CD4-positive, alpha-beta memory T cell (primary cell): ENCODE measurements at places on chromosomes 5 and 9.
A peak's percentile ranks its signal among the peaks of the same experiment; 100 is the strongest.

DNA sequence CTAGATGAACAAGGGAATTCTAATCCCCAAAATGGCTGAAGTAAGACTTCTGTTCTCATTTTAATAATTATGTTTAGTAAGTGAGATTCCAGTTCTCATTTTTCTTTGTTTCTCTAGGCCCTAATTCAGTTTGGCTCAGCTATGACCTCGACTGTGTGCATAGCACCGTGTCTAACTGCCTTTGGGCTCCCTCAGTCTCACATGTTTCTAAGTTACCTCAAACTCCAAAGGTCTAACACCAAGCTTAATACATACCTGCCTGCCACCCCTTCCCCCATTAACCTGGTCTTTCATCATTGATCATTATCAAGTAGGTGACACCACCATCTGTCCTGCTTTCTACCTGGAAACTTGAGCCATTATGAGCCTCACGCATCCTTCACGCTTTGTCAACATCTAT lies 273.2 kb downstream of the SAXO1 start:
- no peak overlapping the region for H3K27ac ChIP-seq
- no peaks in the 10 kb centered on the region for H3K4me1 ChIP-seq
- no peak overlapping the region for H3K4me3 ChIP-seq
- no peaks in the 10 kb centered on the region for H3K27me3 ChIP-seq

GRCh38 chr9:125867751-125868415 lies 120.7 kb downstream of the PBX3 start:
- H3K27ac ChIP-seq: no peak overlapping the region
- H3K4me3 ChIP-seq: no peak overlapping the region
- H3K4me1 ChIP-seq: no peaks in the 10 kb centered on the region
- no peaks in the 10 kb centered on the region for H3K27me3 ChIP-seq

DNA sequence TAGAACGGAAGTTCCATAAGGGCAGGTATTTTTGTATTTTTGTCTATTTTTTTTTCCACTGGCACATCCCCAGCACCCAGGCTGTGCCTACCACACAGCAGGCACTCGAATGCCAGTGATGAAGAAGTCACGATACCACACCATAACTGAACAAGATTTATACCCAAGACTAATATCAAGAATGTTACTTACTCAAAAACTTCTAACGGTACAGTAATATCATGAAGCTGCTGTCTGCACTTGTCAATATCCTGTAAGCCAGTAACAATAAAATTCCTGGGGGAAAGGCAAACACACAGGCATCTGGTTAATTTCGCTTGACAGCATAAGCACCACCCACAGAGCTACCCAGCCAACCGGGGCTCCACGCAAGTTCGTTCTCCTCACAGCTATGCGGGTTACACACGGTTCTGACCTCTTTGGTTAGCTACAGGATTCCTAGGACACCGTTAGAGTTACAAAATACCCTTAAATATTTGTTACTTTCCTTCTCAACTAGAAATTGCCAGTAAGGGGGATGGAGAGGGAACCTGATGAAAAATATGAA lies 1.3 kb downstream of the MED10 start:
- no peaks in the 10 kb centered on the region for H3K27me3 ChIP-seq
- peaks cover 49% of the 10 kb centered on the region for H3K36me3 ChIP-seq
- DNase-seq: no peak
- H3K27ac ChIP-seq: peak overlapping the region; percentile 86

GRCh38 chr5:80759866-80760577 lies 105.2 kb upstream of the DHFR start:
- peak overlapping the region; percentile 6 for H3K27ac ChIP-seq
- H3K4me3 ChIP-seq: no peak overlapping the region
- no peaks in the 10 kb centered on the region for H3K27me3 ChIP-seq
- peaks cover 60% of the 10 kb centered on the region for H3K4me1 ChIP-seq
- H3K36me3 ChIP-seq: no peaks in the 10 kb centered on the region
- no peak for DNase-seq
